ENCODE measurements at places on chromosomes 7 and 10.

GRCh38 chr7:1087465-1087814 lies 473 bp upstream of the GPER1 start:
- peak; percentile 44 for DNase-seq

DNA sequence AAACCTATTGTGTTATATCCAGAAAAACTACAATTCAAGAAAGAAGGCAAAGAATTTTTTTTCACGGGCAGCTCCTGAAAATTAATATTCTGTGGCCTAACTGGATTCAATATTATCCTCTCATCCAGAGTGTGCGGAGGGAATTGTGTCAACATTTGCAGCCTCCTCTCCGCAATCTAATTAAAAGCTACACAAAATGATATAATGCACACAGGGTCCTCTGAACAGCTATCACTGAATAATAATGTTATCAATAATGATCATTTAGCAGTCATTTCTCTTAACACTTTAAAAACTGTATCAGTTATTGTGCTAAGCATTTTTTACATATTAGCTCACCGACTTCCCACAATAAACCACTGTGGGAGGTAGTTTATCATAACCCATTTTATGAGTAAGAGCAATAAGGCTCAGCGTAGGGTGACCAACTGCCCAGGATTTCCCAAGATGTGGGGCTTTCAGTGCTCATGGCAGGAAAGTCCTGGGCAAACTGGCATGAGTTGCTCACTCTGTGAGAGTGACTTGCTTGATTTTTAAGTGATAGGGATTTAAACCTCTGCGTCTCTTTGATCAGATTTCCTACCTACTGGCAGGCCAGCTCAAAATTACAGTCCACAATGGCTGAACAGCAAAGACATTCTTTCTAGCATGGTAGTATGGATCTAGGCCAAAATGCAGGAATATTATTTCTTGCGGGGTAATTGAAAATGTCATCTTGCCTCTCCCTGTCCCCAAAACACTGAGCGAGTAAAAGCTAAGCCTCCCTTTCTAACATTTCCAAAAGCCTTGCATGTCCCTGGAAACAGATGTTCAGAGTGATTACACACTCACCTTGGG lies 65.7 kb downstream of the AOAH start:
- peak; percentile 94 for DNase-seq

GRCh38 chr10:63667596-63668480 lies 146.6 kb downstream of the REEP3 start:
- no peak for DNase-seq

DNA sequence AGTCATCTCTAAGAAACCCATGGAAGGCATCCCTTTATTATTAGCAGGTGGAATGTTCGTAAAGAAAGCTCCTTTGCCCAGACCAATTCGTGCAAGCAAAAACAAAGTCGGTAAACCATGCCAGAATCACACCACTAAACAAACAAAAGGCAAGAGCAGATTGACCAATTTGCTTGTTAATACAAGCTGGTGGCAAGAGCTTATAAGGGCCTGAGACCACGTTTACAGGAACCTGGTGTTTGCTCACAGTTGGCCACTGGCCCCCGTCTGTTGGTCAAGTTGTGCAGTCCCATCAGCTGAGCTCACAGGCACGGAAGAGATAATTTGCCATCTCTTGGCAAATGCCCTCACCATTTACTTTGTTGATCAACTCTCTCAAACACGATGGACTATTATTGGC lies 342.2 kb upstream of the MKI67 start:
- DNase-seq, result no peak

DNA sequence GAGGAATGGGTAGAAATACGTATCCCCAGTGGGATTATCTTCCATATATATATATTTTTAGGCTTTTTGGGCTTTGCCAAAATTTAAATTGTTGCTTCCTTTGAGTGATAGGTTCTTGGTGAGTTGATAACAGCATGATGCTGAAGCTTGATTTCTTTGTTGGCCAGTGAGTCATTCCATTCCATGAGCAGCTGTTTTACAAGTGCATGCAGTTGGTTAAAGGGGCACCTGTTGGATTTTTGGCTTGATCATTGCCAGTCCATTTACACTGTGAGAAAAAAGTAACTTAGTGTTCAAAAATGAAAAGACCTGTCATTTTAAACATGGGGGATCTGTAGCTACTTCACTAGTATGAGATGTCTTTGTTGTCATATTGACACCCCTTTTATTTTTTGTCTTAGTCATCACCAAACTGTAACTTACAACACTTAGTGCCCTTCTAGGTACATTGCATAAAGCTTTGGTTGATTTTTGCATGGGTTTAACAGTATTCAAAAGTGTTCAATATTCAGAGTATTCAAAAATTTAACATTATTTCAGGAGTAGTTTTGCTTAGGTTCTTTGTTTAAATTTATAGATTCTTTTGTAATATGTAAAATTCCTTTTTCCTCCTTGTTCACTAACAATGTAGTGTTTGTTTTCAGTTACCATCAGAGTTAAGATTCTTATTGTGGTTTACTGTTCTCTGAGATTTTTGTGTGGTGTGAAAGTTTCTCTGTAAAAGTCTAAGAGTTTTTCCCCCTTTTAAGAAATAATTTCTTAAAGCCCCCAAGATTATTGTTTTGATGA lies 8.8 kb downstream of the AKAP9 start:
- peak; percentile 60 for DNase-seq

- DNase-seq, result no peak
These were observed 129.9 kb downstream of the NOC3L start for GRCh38 chr10:94232711-94233383.

DNA sequence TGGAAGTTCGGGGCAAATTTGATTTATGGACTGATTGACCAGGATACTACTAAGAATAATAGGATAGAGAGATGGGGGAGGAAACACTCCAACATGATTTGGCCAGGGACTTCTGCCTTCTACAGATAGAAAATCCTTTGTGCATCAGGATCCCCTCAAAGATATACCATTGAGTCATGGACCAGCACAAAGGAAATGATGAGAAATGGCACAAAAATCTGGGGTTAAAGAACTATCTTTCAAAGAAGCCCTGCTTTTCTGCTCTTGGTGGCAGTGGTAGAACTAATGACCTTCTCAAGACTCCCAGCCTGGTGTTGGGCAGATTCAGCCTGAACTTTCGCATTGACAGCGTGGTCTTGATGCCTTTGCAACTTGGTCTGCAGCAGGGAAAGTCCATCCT lies 27.6 kb upstream of the LAMB1 start:
- peak; percentile 62 for DNase-seq

DNA sequence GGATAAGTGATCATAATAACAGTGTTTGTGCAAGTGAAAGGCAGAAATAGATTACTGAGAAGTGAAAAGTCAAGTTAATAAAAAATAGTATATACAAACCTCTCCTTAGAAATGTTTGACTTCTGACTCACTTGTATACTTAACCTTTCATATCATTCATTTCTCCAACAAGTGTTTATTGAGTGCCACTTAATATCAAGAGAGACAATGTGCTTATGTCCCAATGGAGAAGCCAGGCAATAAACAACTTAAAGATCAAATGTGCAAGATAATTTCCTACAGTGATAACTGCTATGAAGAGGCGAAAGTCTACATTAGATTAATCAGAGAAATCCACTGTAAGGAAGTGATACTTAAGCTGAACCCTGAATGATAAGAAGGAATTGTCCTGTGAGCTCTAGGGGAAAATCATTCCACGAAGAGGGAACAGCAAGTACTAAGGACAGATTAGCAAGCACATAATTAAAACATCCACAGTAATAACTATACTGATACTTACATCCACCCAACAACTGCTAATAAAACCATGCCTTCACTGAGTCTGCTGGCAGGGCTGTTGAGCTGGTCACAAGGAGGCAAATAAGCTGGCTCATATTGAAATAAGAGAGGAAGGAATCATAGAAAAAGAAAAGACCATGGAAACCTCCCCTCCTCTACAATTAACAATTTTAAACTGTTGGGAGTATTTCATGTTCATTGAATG lies 203.5 kb downstream of the CTNNA3 start:
- DNase-seq, result peak; percentile 1

DNA sequence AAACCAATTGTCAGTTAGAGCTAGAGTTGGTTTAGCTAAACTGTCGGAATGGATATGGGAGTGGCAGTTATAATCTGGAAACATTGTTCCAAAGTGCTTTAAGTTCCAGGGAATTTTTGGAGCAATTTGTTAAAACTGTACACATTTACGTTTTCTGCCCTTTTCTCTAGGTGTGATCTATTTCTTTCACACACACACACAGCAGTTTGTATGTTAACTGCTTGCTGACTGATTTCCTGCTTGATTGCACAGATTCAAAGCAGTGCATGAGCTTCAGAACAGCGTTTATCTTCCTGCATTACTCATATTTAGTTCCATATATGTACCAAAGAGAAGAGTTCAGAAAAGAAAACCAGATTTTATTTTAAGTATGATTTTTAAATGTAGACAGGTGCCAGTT lies 57.9 kb downstream of the MGMT start:
- no peak for DNase-seq

GRCh38 chr7:84783141-84783778 lies 403.6 kb downstream of the SEMA3D start:
- peak; percentile 39 for DNase-seq

- no peak for DNase-seq
These were observed 11.8 kb downstream of the NACAD start for GRCh38 chr7:45076946-45077345.

DNA sequence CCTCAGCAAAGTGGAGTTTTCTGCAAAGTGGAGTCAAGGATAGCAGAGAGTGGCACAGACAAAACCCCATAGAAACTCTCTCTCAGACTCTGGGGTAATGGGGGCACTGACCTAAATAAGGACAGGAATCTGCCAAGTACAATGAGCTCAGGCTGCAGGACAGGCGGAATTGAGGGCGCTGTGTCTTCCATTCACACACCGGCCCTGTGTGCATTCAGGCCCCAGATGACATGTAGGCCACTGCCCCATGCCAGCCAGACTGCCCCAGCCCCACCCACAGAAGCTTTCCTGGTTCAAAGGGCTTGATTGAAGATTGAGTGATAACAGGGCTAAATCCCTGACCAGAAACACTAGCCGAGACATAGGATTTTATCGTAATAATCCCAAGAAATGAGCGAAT lies 52.7 kb downstream of the EEPD1 start:
- DNase-seq, result no peak

GRCh38 chr7:142437741-142438140 lies 179.9 kb upstream of the PRSS58 start:
- no peak for DNase-seq

DNA sequence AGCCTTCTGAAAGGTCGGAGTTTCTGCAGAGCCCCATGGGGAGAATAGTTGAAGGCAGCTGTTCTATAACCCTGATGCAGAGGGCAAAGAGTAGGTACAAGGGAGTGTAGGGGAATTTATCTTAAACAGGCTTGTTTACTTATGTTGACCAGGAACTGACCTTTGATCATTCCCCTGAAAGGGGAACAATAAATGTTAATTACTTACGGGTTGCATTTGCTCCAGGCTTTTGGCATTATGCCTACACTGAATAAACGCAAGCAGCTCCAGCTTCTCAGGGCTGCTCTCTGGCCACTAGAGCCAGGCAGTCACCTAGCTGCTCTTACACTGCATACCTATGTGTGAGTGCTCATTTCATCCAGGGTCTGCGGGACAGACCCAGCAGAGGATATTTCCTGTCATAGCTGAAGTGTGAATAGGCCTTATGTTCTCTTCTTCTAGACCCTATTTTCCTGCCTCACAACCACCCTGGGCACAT lies 26.9 kb upstream of the ABCA13 start:
- DNase-seq, result no peak

DNA sequence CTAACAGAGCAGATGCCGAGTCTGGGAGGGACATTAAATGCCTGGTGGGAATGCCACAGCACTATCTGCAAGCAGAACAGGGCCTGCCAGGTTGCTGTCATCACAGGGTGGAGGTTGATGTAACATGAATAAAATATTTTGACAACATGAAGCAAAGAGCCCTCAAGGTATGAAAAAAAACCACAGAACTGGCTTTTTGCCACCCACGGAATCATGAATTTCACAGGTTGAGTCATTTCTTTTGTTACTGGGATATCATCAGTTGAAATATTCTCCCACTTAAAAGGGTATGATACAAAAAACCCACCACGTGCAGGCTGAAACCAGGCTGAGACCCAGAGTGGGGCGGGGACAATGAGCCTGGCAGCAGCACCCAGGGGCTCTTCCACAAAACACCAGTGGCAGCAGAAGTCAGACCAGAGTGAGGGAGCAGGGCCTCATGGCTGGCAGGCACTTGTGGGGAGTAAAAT lies 220.1 kb downstream of the TNS3 start:
- peak; percentile 88 for DNase-seq

- no peak for DNase-seq
These were observed 833.8 kb downstream of the GRID1 start for GRCh38 chr10:85532773-85533172.
